Esophagus squamous epithelium (tissue), 5 donors: ENCODE measurements at places on chromosomes 13 and 19.

- DNase-seq, result no peak
Observed at GRCh38 chr13:46598820-46599180, 45.8 kb downstream of the LRCH1 start.

DNA sequence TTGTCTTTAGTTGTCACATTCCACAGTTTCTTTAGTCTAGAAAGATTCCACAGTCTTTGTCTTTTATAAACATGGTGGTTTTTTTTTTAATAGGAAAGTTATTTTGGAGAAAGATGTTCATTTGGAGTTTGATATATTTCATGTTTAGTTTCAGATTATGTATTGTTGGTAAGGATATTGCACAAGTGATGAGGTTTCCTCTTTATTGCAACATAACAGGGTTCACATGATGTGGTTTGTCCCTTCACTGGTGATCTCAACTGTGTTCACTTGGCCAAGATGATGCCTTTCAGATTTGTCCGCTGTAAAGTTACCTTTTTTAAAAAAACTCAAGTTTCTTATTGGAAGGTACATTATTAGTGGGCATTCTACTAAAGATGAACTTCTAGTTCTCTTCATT lies 3.2 kb downstream of the ZNF230 start:
- DNase-seq, result no peak

DNA sequence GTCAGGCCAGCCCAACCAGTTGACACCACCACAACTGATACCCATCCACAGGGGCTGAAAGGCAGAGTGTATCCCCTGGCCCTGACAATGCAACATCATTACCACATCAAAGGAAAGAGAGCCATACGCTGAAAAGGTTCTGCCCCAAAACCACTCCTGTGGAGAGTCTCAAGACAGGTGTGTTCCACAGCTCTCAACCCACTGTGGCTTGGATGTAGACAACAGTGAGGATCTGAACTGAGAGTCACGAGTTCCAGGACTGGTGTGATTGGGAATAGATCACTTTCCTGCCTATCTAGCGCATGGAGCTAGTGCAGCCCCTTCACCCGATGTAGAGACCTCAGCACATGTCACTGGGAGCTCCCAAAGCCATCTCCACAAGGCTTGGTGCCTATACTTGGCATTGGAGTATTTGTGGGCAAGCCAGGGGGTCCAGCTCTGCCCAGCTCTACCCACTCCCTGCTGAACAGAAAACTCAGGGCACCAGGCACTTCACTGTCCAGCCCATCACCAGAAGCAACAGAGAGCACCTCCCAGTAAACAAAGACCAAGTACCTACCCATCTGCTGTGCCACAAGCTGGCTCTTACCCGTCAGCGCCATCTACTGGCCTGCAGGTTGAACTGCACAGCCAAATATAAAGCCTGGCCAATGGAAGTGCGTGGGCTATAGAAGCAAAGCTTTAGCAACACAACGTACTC lies 579.5 kb downstream of the UQCRFS1 start:
- DNase-seq, result no peak

DNA sequence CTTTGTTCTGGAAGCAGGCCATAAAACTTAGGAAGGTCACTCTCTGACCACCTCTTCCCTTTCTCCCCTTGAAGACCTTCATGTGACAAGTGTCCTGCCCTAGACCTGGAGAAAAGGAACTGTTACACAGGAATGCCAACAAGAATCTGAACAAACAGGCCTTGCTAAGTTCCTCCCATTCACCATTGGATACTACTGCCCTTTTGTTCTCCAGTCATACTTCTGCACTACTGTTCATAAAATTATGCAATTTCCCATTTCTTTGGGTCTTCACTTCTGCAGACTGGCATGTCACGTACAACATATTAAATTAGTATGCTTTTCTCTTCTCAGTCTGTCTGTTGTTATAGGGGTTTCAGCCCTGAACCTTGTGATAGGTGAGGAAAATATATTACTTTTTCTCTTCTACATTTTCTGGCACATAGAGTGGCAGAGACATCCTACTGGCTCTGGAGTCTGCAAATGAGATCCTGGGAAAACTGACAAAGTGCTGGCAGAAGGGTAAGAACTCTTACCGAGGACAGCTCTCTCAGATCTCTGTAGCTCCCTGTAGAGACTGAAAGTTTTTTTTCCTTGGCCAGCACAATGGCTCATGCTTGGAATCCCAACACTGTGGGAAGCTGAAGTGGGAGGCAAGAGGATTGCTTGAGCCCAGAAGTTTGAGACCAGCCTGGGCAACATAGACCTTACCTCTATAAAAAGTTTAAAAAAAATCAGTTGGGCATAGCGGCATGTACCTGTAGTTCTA lies 87.6 kb upstream of the SPRY2 start:
- DNase-seq, result no peak

DNA sequence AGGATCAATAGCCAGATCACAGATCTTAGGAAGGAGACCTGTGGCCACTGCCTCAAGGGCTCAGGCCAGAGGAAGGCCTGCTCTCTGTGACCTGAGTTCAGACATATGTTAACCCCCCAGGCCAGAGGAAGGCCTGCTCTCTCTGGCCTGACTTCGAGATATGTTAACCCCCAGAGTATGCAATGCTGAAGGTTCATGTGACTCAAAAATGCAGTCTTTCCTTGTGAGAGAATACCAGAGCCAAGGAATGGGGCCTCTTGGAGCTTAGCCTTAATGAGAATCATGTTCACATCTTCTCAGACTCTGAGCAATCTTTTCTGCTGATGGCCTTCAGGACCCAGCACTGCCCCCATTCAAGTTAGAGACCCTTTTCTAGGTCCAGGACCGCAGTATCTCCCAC lies 36.7 kb downstream of the MBNL2 start:
- DNase-seq, result no peak

DNA sequence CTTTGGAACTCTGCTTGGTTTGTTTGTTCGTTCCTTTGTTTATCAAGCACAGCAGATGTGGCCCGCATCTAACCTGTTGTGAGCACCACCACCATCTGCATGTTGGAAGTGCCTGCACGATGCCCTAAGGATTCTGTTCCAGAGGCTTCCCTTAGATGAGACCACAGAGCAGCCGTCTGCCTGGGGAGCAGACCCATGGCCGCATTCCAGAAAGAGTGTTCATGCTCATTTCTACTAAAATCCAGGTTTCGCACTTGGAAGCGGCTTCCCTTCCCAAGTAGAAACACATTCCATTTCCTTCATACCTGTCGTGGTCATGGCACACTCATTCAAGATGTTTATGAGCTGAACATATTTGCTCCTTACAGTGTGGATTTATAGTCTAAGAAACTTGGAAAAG lies 27.2 kb downstream of the COL4A2 start:
- DNase-seq, result no peak

DNA sequence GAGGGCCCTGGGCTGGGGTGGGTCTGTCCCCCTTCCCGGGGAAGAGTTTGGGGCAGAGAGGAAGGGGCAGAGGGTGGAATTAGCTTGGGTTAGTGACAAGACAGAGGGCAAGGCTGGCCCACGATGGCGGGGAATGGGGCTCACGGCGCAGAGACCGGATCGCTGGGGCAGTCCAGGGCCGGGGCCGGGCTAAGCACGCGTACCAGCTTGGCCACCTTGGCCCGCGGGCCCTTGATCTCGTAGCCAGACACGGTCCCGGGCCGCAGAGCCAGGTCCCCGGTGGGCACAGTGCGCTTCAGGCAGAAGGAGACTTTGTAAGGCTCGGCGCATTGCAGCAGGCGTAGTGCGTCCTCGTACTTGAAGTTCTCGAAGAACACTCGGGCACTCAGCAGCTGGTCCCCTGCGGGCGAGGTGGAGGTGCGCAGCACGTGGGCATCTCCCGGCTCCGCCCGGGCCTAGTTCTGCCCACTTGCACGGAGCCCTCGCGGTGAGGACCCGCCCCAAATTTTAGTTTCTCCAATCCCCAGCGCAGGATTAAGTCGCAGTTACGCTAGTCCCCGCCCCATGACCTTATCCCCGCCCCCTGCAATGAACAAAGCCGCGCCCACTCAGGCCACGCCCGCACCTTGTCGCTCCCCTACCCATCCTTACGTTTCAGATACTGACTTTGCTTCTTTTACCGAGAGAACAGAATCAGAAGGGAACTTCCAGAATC lies 8.6 kb upstream of the HIPK4 start:
- DNase-seq, result no peak

DNA sequence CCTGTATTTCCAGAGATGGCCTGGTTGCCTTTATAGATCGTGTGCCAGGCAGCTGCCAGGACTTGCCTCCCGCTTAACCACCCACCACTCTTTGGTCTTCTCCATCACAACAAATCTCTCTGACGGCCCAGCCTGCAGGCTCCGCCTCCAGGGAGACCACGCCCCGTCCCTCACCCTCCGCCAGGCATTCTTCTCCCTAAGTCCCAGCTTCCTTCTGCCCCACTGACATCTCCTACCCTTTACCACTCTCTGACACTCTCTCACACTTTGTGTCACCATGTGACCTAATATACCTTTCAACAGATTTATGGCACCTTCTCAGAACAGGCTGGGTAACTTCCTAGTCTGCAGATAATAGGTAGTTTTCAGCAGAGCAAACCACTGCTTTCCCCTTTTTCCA lies 95.1 kb downstream of the CAB39L start:
- DNase-seq, result no peak

DNA sequence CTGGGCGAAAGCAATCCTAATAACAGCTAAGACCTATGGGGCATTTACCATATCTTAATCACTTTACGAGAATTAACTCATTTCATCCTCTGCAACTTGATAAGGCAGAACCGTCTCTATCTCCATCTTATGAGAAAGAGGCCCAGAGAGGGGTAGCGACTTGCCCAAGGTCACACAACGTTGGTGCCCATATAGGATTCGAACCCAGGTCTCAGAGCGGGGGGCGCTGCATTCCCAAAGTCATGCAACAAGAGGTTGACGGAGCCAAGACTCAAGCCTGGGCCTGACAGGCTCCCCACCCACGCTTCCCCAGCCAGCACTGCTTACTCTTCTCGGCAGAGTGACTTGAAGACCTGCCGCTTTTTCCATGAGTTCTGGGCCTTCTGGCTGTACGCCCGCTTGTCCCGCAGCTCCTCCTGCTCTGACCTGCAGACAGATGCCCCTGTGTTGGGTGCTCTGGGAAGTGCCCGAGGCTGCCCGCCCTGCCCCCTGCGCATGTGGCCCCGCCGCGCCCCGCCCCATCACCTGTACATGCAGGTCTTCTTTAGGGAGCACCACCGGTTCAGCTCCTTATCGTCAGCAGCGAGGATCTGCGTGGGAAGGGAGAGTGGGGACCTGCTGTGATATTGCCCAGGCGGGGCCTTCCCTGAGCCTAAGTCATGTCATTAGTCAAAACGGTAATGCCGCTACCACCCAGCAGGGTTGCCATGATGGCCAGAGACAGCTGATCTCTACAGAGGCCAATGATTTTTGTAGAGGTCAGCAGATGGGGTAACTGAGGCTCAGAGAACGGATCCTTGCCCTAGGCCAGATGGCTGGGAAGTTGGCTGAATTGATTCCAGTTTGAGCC lies 10.8 kb downstream of the KRI1 start:
- DNase-seq, result no peak

- no peak for DNase-seq
Observed at GRCh38 chr13:51444922-51445321, 7.9 kb downstream of the INTS6 start.

DNA sequence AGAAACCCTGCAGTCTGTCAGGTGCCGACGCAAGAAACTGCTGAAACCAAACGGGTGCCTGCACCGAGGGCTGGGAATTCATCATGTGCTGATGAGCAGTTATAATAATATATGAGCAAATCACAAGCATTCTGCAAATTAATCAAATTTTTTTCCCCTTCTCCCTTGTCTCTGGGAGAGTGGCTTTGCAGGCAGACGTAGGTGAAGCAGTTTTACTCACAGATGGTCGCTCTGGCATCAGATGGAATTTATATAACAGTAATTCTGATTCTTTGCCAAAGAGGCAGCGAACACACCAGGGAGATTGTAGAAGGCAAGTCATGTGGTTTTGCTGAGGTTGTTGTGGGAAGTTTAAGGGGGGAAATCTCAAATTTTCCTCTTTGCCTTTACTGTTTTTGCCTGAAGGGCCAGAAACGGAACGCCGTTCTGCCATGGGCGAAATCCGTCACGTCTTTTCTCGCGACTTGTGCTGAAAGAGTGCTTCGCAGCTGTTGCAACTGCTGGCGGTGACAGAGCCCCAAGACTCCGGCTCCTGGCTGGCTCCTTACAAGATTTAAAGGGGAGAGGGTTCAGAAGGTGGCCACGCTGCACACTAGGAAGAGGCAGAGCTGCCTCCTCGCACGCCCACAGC lies 320.1 kb downstream of the ZNF536 start:
- no peak for DNase-seq

GRCh38 chr13:109336730-109337129 lies 449.7 kb downstream of the IRS2 start:
- no peak for DNase-seq

- DNase-seq, result no peak
Observed at GRCh38 chr13:49791711-49792549, 552 bp downstream of the KPNA3 start.

DNA sequence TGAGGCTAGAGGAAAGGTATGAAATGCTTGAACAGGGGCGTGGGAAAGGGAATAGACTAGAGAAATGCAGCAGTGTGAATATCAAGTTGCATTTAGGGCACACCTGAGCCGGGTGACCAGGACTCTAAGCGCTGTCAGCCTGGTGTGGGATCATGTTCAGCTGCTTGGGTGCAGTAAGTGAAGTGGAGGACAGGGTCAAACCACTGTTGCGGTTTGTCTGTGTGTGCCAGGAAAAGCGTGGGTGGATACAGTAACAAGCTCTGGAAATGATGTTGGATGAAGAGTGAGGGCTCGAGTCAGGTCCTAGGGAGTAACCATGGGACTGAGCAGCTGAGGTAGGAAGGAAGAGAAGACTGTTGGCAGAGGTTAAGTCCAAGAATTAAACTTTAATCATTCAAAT lies 15.8 kb downstream of the DGKH start:
- no peak for DNase-seq

GRCh38 chr13:98217597-98217996 lies 40.5 kb upstream of the RNF113B start:
- no peak for DNase-seq

GRCh38 chr13:72998012-72998411 lies 60.8 kb upstream of the KLF5 start:
- DNase-seq, result no peak

- DNase-seq, result no peak
Observed at GRCh38 chr19:10887616-10888367, 16.4 kb downstream of the CARM1 start.

- DNase-seq, result no peak
Observed at GRCh38 chr13:45931211-45931610, 79.7 kb upstream of the SIAH3 start.

- DNase-seq, result no peak
Observed at GRCh38 chr19:1357531-1358109, 26.1 kb upstream of the NDUFS7 start.

DNA sequence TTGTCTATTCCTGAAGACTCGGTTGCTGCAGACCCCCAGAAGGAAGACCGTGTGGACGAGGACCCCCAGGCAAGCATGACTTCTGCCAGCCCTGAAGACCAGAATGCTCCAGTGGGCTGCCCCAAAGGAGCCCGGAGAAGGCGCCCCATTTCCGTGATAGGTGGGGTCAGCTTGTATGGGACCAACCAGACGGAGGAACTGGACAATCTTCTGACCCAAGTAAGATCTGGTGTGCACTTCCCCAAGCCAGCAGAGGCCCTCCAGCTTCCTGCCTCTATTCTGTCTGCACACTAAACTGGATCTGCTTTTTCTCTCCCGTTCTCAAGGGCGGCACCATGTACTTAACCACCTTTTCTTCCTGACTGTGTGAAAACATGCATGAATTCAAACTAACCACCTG lies 59.8 kb upstream of the C1QTNF9 start:
- DNase-seq, result no peak

GRCh38 chr19:4154571-4155312 lies 1.3 kb downstream of the CREB3L3 start:
- DNase-seq, result no peak
